ENCODE measurements at places on chromosomes 3 and 15. TPM values are rescaled to one million over a fixed set of nuclear protein-coding genes. Genes with fewer than 3 reads are reported as not detected.

The SLC6A20 gene
- total RNA-seq = not detected

DNA sequence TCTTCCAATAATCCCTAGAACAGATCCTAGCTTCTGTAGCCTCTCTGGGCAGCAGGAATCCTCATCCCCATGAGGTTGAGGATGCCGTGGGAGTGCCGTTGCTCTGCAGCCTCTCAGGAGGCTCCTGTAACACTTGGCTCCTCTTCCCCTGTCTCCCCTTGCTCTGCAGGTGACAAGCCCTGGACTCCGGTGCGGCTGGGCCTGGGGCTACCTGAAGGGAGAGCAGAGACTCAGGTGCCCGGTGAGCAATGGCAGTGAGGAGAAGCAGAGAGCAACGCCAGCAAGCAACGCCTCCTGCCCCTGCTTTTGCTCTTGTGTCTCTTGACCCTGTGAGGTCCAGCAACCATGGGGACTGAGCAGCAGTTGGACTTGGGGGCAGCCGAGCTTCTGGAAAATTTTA lies 91.2 kb downstream of the CEMIP start:
- no peak for DNase-seq

GRCh38 chr15:35136321-35137189 lies 51.5 kb upstream of the NANOGP8 start:
- DNase-seq = no peak

GRCh38 chr3:52067046-52067445 lies 10.7 kb upstream of the DUSP7 start:
- DNase-seq = no peak

DNA sequence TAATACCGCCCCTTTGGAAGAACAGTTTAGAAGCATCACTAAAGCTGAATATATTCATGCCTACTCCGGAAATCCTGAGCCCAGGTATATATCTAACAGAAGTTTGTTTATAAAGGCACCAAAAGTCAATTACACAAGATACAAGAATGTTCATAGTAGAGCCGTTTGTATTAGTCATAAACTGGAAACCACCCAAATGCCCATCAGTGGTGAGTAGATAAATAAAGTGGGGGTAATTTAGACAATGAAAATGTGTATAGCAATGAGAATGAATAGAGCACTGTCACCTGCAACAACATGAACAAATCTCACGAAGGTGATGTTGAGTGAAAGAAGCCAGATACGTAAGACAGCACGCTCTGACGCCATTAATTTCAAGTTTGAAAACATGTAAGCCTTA lies 68.3 kb upstream of the GLCE start:
- DNase-seq = peak; percentile 89

The IGSF11 gene
- not detected for total RNA-seq

DNA sequence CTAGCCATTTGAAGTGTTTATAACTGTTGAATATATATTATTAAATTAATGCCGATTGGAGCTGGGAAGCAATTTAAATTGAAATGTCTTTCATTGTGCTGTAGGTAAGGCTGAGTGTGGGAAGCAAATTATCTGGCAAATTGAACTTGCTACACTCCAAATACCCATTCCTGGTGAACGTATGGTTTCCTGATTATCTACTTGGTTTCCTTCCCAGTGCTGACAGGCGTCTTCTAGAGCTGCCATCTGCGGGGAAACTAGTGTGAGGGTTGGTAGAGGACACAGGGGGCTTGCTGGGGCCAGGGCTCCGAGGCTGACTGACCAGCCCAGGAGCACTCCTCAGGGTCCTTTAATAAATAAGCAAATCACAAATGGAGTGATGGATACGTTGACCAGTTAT lies 581.4 kb upstream of the LMCD1 start:
- DNase-seq = no peak

DNA sequence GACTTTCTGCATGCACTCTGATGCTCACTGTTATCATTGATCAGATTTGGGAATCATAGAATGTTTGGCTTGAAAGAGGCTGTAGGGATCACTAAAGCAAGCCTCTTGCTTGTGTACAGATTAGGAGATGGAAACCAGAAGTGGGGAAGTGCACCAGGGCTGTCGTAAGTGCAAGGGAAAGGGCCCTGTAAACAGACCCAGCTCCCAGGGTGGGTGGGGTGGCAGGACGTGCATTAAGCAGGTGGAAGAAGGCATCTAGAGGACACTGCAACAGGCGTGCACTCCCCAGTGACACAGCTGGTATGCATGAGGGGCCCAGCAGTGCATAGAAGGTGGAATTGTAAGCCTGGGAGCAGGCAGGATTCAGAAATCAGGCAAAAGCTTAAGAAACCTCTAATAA lies 58.0 kb upstream of the SLC7A14 start:
- no peak for DNase-seq

The DISP2 gene
- 1.0 TPM for total RNA-seq

The SLC12A1 gene
- not detected for total RNA-seq

DNA sequence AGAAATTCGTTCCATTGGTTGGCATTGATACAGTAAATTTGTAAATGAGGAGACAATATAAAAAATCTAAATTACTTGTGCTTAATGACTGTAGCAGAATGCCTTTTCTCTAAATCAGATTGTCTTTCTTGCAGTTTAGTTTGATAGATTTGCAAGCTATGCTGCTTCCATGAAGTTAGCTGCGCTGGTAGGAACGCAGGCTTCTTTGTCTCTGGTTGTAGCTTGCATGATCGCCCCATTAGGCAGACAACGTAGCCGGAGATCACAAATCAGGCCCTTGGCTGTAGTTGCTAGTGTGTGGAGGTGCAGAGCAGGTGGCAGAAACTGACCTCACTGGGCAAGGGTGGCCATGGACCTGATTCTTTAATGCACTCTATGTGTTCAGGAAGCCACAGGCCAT lies 6.1 kb downstream of the ZIC1 start:
- DNase-seq = no peak

DNA sequence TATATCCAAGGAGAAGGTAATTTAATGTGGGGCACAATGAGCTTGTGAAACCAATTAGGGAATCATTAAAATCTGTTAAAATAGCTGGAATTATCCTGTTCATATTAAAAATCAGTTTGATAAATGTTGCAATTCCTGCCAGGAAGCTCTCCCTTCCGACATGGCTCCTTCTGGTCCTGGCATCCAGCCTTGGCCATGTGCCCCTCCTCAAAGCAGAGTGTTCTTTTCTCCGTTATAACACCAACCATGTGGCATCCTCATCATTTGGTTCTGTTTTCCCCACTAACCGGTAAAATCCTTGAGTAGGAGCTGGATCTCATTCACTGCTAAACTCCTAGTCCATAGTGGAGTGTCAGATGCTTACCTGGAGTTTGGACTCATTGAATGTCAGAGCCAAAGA lies 127.2 kb downstream of the ARNT2 start:
- no peak for DNase-seq

- DNase-seq = no peak
Observed at GRCh38 chr3:8470801-8471200, 30.8 kb upstream of the LMCD1 start.

GRCh38 chr3:58332575-58333188 lies at the start of gene PXK:
PXK (plus strand) TSS chr3:58332892; CDS start chr3:58332989, 97 bp downstream.
- peak; percentile 45 for DNase-seq

GRCh38 chr3:1057436-1057835 lies 35.4 kb upstream of the CNTN6 start:
- no peak for DNase-seq

The CDCP1 gene
- 47.5 TPM for total RNA-seq

DNA sequence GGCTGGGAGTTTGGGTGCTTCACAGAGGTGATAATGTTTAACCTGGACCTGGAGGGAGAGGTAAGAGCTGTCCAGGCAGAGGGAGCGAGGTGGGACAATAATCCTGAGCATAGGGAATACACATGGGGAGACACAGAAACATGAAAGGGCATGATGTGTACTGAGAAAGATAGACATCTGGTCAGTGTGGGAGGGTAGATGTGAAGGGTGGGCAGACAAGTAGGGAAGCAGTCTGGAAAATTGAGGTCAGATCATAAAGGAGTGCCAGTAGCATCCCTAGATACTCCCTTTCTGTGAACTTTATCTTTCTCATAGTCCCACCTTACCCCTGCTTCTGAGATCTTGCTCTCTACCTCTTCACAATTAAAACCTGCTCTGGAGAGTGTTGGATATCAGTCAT lies 12.0 kb upstream of the GLCE start:
- DNase-seq = no peak

The APOD gene
- 0.15 TPM for total RNA-seq

DNA sequence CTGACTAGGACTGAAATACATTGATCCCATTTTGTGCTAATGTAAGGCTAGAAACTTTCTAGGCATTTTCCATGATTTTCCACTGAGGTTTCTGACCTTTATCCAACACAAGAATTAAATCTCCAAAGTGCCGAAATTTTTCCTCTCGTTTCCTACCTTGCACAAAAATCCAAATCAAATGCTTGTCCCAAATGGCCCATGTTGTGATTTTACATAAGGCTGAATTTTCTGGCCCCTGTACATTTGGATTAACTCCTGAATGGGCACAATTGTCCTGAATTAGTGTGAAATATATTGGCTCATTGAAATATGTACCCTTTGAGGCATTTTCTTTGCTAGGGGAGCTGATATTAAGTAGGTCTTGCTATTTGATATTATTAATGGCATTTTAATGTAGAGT lies 105.6 kb upstream of the CBLB start:
- no peak for DNase-seq

The GOLGA8K gene
- 0.17 TPM for total RNA-seq

GRCh38 chr3:63611382-63611781 lies 41.1 kb upstream of the SNTN start:
- no peak for DNase-seq

The SNTN gene
- not detected for total RNA-seq

DNA sequence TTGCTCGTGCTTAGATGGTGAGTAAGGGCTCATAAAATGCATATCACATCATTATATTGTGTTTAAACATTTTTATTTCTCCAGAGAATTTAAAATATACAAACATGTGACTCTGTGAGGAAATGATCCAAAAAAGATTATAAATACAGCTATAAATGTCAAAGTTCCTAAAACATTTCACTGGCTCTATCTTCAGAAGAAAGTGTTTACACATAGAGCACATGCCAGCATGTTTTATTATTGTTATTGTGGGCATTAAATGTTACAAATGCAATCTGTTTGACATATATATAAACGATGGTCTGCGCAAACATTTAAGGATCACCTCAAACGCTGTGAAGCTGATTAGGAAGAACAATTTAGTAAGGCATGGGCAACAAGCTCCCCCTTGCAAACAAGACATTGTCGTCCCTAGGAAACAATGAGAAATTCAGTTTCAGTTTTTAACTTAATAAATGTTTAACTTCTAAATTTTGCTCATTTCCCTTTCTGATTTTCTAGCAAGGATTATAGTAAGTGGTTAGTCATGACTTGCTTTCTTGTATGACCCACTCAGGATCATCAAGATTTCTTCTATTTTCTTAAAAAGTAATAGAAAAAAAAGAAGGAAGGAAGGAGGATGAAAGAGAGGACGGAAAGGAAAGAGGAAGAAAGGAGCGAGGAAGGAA lies 207.5 kb downstream of the SATB1 start:
- DNase-seq = no peak

- DNase-seq = peak; percentile 78
Observed at GRCh38 chr15:69410248-69410874, 3.8 kb upstream of the KIF23 start.

The SEMA7A gene
- 0.20 TPM for total RNA-seq

- DNase-seq = no peak
Observed at GRCh38 chr3:57942388-57942787, 65.8 kb upstream of the FLNB start.

DNA sequence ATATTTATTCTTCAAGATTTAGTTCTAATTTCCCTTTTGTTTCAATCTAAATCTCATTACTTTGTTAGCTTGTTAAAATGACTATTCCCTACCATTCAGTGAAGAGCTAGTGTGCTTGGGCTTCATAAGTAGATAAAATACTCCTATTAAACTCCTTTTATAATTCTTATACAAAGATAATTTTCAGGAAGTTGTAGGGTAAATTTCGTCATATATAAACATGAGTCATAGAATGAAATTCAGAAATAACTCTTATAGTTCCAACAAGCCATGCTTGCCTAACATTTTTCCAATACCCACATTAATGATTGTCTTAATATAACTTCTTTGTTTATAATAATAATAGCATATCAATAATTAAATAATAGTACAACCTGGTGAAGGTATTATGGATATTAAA lies 407.3 kb downstream of the NAALADL2 start:
- DNase-seq = no peak

GRCh38 chr15:48719668-48720067 lies 74.2 kb upstream of the FBN1 start:
- no peak for DNase-seq

- no peak for DNase-seq
Observed at GRCh38 chr3:71429597-71429988, 153.9 kb downstream of the FOXP1 start.

The CLEC3B gene
- total RNA-seq = not detected

DNA sequence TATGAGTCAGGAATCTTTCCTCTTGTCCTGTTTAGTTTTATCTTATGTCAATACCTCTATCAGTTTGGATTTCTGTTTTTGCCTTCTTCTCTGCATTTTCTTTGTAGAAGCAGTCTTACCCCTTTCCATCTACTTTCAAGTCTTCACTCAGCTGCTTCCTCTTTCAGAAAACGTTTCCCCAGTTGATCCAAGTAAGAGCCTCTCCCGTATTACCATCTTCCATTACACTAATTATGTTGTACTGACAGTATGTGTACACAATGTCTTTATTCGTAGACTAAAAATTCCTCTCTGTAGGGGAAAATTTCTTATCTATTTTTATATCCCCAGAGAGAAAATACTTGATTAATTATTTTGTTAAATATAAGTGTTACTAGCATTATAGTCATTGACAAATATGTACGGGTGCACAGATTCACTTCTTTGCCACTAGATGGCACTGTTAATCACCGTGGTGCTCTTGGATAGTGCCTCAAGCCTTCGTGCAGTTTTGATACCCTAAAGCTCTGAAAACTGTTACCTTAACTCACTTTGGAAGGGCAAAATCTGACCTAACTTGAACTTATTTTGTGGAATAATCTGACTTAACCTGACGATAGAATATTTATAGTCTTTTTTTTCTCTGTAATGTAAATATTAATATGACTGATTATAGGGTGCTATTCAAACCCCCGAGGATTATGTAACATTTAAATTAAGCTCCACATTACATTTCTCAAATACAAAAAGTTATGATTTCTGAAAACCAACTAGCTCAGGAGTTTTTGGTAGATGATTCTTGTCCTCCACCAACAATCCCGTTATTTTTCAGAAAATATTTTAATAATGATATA lies 74.2 kb upstream of the POU1F1 start:
- peak; percentile 34 for DNase-seq

DNA sequence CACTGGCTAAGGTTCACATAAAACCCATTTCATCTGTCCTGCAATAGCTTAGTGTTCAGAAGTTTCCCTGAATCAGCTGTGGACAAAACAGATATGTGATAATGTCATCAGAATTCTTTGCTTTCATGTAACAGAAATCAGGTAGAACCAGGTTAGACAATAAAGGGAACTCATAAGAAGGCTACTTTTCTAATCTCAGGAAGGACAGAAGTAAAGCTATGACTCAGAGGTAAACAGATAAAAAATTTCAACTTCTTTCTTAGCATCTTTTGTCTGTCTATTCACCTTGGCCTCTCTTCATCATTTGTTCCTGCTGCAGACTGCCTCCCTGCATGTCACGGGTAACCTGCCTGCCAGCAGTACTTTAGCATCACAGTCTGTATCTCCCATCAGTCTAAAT lies 643.1 kb downstream of the MECOM start:
- DNase-seq = no peak

The SEMA6D gene
- 0.02 TPM for total RNA-seq
